ENCODE measurements at places on chromosomes 2 and 18.

DNA sequence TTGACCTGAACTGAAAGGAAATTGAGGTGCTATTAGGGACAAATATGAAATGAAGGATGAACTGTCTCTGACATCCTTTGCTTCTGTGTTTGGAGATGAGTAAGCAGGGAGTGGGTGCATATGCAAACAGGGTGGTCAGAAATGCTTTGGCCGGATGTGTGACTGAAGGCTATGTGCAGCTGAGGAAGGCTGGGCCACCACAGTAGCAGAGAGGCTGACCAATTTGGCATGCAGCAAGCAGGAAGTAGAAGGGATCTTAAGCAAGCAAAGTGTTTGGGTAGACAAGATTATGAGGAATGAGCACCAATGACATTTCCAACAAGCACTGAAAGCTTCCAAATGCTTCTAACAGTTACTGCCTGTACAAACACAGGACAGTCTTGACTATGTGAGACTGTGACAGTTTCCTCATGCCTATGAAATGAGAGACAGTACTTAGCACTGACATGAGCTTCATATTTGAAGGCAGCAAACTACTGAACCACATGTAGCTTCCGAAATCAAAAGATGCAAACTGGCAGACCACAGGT, 3.3 kb upstream of the ACTR3 start:
- peak; percentile 90 for DNase-seq

GRCh38 chr18:9708057-9708433, at the start of gene RAB31:
TSS of gene RAB31 (plus strand) at chr18:9708301. CDS start at chr18:9708406, 105 bp downstream.
- peak; percentile 9 for DNase-seq

- no peak for DNase-seq
Measured at GRCh38 chr18:56038171-56039030, 450.4 kb upstream of the TCF4 start.

GRCh38 chr18:63258749-63259566, 60.6 kb downstream of the BCL2 start:
- DNase-seq: no peak

DNA sequence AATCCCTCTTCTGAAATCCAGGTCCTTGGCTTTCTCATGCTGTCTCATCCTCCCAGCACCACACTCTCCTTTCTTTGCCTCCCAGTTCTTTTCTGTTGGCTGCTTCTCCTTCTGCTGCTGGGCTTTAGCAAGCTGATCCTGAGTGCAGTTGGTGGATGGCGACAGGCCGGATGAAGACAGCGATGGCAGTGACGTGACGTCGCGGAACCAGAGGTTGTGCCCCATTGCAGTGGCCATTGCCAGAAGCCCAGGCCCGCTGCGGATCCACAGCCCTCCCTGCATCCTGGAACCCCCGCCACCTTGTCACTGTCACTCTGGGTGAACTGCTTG, 75.2 kb downstream of the EIPR1 start:
- no peak for DNase-seq

DNA sequence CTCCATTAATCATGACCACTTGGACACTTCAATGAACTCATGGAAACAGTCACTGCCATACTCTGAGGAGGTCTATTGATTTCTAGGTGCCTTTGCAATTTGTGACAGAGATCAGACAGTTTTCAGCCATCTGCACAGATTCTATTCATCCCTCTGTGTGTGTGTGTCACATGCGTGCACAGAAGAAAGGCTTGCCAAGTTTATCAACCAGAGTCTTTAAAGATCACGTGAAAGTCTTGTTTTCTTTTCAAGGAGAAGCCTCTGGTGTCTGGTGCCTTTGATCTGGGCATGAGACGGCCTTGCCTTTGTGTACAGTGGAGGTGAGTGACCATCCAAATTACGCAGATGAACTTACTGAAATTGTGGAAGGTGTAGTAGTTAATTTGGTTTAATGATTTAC, 164.2 kb downstream of the VAPA start:
- DNase-seq: no peak

- no peak for DNase-seq
Measured at GRCh38 chr2:148622366-148622765, 22.2 kb upstream of the EPC2 start.

GRCh38 chr2:35510636-35511035, 844.9 kb upstream of the CRIM1 start:
- DNase-seq: no peak

DNA sequence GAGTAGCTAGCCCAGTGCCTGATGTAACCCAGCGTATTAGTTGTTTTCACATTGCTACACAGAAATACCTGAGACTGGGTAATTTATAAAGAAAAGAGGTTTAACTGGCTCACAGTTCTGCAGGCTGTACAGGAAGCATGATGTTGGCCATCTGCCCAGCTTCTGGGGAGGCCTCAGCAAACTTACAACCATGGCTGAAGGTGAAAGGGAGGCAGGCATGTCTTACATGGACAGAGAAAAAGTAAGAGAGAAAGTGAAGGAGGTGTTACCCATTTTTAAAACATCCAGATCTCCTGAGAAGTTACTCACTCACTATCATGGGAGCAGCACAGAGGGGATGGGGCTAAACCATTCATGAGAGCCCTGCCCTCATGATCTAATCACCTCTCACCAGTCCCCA, 6.1 kb upstream of the CYRIA start:
- no peak for DNase-seq

DNA sequence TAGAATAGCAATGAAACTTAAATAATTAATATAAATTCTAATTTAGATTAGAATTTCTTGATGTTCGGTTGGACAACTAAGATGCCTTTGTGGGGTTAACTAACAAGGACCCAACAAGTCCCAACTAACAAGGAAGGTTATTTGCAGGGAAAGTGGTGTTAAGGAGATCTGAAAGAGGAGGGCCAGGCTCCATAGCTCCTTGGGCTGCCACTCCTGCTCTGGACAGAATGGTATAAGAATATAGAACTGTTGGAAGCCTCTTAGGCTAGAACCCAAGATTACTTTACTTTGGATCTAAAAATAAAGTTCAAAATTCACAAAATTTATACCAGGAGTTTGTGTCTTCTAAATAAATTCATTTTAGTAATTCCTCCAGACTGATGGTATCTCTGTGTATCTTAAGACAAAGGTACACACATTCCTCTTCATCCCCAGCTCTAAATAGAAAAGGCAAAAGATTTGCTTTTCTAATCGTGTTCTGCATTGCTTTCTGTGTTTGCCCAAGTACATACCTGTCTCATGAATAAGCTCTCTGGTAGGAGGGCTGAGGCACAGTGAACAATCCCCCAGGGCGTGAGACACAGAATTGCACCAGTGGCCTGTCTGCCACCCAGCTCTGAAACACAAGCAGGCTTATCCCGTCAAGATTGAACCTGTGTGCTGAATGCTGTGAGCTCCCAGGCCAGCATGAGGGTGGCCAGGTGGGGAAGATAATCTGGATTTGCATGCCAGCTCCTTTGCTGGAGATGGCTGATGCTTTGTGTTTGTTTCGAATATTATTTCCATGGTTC, 176.0 kb downstream of the ACKR3 start:
- DNase-seq: no peak

- no peak for DNase-seq
Measured at GRCh38 chr18:36279001-36279400, 18.5 kb upstream of the FHOD3 start.

DNA sequence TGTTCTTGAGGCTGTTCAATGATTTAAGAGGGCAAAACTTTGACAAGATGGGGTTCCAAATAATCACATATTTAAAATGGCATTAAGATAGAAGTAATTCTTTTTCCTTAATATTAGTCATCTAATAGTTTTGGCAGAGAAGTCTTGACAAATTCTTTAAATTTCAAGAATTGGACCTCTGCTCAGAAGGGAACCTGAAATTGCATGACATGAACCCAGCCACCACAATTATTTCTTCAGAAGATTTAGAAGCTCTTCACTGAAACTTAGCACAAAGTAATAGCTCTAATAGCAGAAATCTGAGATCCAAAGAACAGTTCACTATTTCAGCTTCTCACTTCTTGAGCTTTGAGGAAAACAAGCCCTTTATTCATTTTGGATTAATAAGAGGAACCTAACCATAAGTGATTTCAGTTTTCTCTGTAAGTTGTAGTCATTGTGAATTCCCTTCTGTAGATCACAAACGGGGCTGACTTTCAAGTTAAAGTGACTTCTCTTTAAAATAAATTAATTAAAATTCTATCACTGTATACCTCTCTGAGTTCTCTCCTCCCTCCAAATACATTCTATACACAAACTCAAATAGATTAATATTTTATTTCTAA, 100.6 kb upstream of the ITGA4 start:
- DNase-seq: no peak

- DNase-seq: no peak
Measured at GRCh38 chr2:1742681-1743395, 1.5 kb downstream of the PXDN start.

- no peak for DNase-seq
Measured at GRCh38 chr2:193549661-193550060, 1354.9 kb upstream of the TMEFF2 start.

- peak; percentile 50 for DNase-seq
Measured at GRCh38 chr2:63888490-63889402, 47.0 kb downstream of the UGP2 start.

GRCh38 chr18:48872234-48873145, 78.3 kb downstream of the SMAD7 start:
- DNase-seq: no peak

DNA sequence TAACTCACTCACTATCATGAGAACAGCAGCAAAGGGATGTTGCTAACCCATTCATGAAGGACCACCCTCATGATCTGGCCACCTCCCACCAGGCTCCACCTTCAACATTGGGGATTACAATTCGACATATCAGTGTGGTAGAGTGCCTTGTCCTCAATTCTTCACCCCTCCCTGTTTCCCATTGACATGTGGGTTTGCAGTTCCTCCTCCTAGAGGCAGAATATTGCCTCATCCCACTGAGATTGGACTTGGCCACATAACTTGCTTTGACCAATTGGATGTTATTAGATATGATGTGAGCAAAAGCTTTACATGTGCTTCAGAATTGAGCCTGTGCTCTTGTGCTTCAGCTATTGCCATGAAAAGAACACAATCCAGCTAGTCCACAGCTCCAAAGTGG, 217.0 kb upstream of the CXCR4 start:
- no peak for DNase-seq

DNA sequence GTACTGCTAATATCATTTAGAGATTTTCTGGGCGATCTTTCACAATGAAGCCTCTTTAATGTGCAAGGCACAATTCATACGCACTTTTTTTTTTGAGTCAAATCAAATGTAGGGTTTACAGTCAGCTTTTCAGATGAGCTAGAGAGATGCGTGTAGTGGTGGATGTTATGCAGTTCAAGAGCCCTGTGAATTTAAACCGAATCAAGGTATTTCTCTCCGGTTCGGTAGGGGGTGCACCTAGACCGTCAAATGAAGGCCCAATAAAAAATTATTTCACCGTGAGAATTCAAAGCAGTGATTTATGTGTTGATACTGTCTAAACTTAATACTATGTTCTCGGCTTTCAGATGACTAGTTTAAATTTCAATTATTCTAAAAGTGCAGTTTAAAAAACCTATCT, 1.1 kb downstream of the PTH2R start:
- DNase-seq: peak; percentile 30
